ENCODE measurements at places on chromosomes 7 and 10.

DNA sequence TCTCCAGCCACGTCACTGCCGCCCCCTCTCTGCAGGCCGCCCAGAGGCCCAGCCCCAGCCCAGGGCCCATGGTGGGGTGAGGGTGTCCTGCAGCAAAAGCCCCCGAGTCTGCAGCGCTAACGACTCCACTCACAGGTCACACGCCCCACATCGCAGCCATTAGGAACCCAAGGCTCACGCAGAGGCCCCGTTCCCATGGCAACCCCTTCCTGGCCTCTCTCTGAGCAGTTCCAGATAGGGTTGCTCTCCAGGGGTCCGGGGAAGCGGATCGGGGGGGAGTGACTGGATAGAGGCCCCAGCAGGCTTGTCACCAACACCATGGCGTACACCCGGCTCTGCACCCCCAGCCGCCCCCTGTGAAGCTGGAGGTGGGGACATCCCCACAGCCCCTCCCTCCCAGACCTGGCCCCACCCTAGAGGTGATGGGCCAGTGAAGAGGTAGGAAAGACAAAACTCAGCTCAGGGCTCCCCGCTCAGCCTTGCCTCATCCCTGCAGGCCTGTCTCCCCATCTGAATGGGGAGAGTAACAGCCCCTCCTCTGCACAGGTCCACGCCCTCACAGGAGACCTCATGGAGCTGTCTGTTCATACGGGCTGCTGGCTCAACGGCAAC lies 41.2 kb downstream of the TNRC18 start:
- DNase-seq, result no peak

GRCh38 chr10:12048547-12048946 lies 5.9 kb upstream of the UPF2 start:
- DNase-seq, result no peak

GRCh38 chr7:77216181-77216845 lies 16.7 kb upstream of the FGL2 start:
- no peak for DNase-seq

GRCh38 chr7:32347244-32347828 lies 142.8 kb downstream of the LSM5 start:
- DNase-seq, result no peak

DNA sequence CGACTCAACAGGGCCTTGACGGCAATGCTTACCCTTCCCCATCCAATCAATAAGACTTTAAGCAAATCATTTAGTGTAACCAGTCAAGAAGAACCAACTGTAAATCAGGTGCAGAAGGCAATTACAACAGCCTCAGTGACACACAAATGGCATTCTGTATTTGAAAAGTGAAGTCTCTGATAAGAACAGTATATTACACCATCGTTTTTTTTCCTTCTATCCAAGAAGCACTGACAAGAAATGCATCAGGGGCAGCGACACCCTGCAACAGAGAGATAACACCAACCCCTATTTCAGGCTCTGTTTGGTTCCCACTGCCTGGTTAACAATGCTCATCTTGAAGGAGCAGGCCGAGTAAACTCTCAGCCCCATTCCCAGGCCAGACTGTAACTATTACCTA lies 204.0 kb upstream of the AOAH start:
- DNase-seq, result no peak

GRCh38 chr7:5670183-5670935 lies 111.1 kb downstream of the RNF216 start:
- no peak for DNase-seq

DNA sequence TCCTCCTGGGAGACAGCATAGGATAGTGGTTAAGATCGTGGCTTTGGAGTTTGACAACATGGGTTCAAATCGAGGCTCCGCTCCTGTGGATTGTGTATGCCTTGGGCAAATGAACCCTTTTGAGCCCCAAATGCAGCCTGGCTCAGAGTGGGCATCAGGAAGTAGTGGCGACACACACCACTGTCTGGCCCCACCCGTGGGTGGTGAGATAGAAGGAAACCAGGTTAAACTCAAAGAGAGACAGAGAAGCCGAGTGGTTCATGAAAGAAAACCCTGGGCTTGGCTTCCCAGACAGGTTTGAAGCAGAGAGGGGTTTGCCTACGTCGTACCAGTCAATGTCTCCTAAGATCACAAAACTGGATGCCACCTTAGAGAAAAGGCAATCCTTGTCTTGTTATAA lies 57.7 kb downstream of the PRTFDC1 start:
- no peak for DNase-seq

GRCh38 chr7:128370491-128370890 lies 9.0 kb upstream of the PRRT4 start:
- no peak for DNase-seq

- DNase-seq, result no peak
Measured at GRCh38 chr7:151232917-151233701, 826 bp downstream of the CHPF2 start.
